ENCODE measurements at places on chromosomes 7 and 10. TPM values are rescaled to one million over a fixed set of nuclear protein-coding genes. Genes with fewer than 3 reads are reported as not detected.

Gene SLC25A13
- 16.0 TPM for total RNA-seq

Gene ACTL6B
- not detected for total RNA-seq

Gene CNOT4
- total RNA-seq, result 15.4 TPM

Gene OR2A42
- total RNA-seq, result not detected

Gene TRPV5
- total RNA-seq, result not detected

Gene LRRC17
- total RNA-seq, result 455 TPM

Gene CFTR
- total RNA-seq, result 0.13 TPM

Gene CHN2
- total RNA-seq, result 1.3 TPM

Gene WIPF3
- total RNA-seq, result not detected

Gene KIF5B
- total RNA-seq, result 76.2 TPM

Gene GDI2
- total RNA-seq, result 375 TPM

Gene MMD2
- not detected for total RNA-seq

Gene AKR1C4
- not detected for total RNA-seq

Gene ASZ1
- total RNA-seq, result 0.24 TPM

Gene CREB5
- total RNA-seq, result 9.2 TPM

Gene ODAD2
- total RNA-seq, result 0.52 TPM

Gene SLC39A12
- total RNA-seq, result not detected

Gene TMEM176A
- not detected for total RNA-seq

Gene CYP3A7
- 1.0 TPM for total RNA-seq

Gene CPED1
- 21.2 TPM for total RNA-seq

Gene MYO3A
- total RNA-seq, result not detected

Gene ZNF25
- total RNA-seq, result 9.3 TPM

Gene AGR2
- not detected for total RNA-seq

Gene HEPACAM2
- not detected for total RNA-seq

Gene OGDHL
- 0.13 TPM for total RNA-seq

Gene CYP2E1
- total RNA-seq, result 1.7 TPM

Gene DGKI
- total RNA-seq, result 0.40 TPM

Gene NPC1L1
- 0.24 TPM for total RNA-seq

Gene FAM204A
- total RNA-seq, result 33.5 TPM

Gene TMEM213
- total RNA-seq, result not detected

Gene ZC3HAV1L
- 9.4 TPM for total RNA-seq

Gene NXPH1
- total RNA-seq, result not detected

Gene VPS50
- 24.4 TPM for total RNA-seq

Gene EPO
- 0.48 TPM for total RNA-seq

Gene ARHGAP22
- 31.0 TPM for total RNA-seq

Gene OR2A7
- total RNA-seq, result 0.13 TPM

Gene DOCK1
- total RNA-seq, result 43.1 TPM

Gene NT5C2
- total RNA-seq, result 28.3 TPM
